COLO829 (cell line): ENCODE measurements at places on chromosomes 5 and 9.

DNA sequence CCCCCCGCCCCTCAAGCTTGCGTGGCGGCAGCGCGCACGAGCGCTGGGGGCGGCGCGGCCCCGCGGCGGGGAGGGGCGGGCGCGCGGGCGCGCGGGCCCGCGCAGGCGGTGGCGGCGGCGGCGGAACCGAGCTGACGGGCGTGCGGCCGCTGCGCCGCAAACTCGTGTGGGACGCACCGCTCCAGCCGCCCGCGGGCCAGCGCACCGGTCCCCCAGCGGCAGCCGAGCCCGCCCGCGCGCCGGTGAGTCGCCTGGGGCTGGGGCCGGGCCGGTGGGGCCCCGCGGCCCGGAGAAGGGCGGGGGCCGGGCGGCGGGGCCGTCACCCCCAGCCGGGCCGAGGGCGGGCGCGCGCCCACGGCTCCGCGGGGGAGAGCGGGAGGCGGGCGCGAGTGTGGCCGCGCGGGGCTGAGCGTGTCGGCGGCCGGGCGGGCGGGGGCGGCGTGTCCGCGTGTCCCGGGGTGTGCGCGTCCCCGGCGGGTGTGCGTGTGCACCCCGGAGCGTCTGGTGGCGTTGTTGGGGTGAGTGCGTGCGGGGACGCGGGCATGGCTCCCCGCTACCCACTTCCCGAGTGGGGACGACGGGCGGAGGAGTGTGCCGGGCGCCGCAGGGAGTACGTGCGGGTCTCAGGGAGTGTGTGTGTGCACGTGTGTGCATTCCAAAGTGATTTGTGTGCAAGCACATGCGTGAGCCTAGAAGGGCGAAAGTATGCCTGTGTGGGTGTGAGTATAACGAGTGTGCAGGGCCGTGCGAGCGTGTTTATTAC is at the start of gene NEK6:
NEK6 (plus strand) TSS at position 106 of the 763 bp plus-strand sequence. CDS start 44,016 bp downstream, outside the sequence.
- no peak for DNase-seq

DNA sequence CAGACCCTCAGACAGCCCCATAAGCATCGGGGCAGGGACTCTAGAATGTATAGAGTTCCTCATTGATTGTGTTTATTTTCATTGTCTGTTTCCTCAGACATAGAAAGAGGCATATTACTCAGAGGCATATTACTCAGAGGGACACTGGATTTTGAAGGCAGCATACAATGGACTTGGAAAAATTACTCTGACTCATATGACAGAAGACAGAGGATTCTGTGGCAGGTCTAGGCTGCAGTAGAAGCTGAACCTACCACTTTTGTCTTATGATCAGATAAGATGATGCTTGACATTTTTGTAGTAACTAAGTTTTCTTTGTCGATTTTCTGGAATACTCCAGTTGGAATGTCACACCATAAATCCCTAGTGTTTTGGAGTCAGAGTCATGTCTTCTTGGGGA is 105.2 kb downstream of the ST8SIA4 start:
- peak; percentile 8 for DNase-seq

GRCh38 chr9:27003426-27004077 is 1.9 kb downstream of the LRRC19 start:
- no peak for DNase-seq

DNA sequence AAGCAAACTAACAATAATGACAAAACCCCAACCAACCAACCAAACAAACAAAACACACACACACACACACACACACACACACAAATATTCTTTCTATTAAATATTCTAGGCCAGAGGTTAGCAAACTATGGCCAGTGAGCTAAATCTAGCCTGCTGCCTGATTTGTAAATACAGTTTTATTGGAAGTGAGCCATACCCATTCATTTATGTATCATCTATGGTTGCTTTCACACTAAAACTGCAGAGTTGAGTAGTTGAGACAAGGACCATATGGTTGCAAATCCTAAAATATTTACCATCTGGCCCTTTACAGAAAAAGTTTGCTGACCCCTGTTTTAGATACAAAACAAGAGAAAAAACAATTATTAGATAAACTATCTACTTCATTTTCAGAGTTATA is 620.5 kb upstream of the SEMA6A start:
- DNase-seq: no peak

DNA sequence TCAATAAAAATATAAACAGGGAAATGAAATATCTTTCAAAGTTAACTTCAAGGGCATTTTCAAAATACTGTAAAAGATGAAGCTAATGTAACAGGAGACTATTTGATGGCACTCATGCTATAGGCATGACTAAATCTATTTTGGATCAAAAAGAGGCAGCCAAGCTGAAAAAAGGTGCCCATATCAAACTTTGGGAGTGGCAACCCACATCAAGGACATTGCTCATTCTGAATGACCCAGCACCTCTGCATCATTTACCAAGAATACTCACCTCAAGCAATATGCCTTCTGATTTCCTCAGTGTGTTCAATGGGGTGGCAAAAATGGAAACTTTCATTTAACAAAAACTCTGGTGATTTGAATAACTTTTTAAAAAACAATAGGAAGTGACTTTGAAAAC is 853.3 kb downstream of the TLE1 start:
- DNase-seq: no peak
